Stimulated activated CD4-positive, alpha-beta T cell treated with anti-CD3 and anti-CD28 coated beads, Interleukin-2, amount 100 ng/mL, for 4 hours (primary cell): ENCODE measurements at places on chromosomes 3 and 15.

- no peak for DNase-seq
Measured at GRCh38 chr15:100350434-100351226, 8.9 kb upstream of the ADAMTS17 start.

GRCh38 chr3:45595364-45596195, 1.0 kb downstream of the LIMD1 start:
- no peak for DNase-seq

DNA sequence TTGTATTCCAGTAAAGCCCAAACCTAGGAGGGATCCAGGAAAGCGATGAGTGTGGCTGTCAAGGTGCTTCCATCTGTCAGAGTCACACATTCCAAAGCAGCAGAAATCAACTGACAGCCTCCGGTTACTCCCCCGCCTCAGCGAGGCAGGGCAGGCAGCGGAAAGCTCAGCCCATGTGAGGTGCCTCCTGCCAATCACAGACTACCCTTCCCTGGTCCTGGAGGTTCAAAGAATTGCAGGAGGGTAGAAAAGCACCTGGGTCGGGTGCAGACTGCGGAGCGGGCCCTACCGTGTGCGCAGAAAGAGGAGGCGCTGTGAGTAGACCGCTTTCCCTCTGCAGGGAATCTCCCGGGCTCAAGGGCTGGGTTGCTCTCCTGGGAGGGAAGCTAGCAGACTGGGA, at the start of gene UPK1B:
Gene UPK1B (plus strand): TSS at position 274 of the 400 bp plus-strand sequence. CDS start 13,144 bp downstream, outside the sequence.
- no peak for DNase-seq

- no peak for DNase-seq
Measured at GRCh38 chr3:192864941-192865340, 52.7 kb downstream of the MB21D2 start.

GRCh38 chr15:52252781-52253180, 42.8 kb downstream of the MYO5C start:
- DNase-seq: no peak

- no peak for DNase-seq
Measured at GRCh38 chr15:78916088-78916487, 28.8 kb downstream of the CTSH start.

DNA sequence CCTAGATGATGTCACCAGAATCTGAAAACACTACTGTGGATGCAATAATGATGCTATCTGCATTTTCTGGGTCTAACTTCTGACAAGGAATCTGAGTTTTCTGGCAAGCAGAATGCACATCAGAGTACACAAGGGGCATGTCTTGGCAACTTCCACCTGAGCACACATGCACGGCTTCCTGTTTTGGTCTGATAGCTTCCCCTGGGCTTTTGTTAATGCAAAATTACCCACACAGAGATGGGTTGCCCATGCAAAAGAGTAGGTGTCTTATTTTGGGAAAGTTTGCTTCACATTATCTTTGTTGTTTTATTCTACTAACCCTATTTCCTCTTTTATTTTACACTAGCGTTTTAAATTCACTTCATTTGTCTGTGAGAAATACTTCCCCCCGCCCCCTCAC, 74.2 kb upstream of the SATB1 start:
- no peak for DNase-seq

DNA sequence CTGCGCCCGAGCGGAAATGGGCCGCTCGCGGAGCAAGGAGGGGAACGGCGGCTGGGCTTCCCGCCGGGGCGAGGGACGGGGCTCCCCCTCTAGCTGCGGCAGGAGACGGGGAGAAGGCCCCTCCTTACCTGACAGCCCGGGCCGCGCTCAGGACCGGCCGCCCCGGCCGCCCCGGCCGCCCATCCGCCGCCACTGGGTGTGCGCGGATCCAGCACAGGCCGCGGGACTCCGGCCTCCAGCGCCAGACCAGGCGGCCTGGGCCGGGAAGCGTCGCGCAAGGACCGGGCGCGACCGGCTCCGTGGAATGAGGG, 296 bp downstream of the TPRA1 start:
- DNase-seq: no peak

GRCh38 chr3:187739094-187739560, 6.1 kb downstream of the BCL6 start:
- no peak for DNase-seq

- DNase-seq: no peak
Measured at GRCh38 chr3:133117342-133117741, 79.2 kb downstream of the TMEM108 start.

GRCh38 chr3:27728195-27729087, 6.3 kb upstream of the EOMES start:
- DNase-seq: no peak

- DNase-seq: no peak
Measured at GRCh38 chr3:5239602-5240001, 52.1 kb downstream of the EDEM1 start.

DNA sequence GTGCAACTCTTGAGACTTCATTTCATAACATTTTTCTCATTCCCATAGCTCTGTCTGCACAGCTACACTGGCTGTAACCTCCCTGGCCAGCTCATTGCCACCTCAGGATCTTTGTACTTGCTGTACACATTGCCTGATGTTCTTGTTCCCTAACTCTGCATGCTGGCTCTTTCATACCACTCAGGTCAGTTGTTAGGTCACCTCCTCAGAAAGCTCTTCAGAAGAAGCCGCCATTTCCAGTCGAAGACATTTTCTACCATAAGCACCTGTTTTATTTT, 176.2 kb downstream of the AKAP13 start:
- DNase-seq: no peak

GRCh38 chr3:58411036-58411435, 22.6 kb downstream of the PDHB start:
- no peak for DNase-seq

DNA sequence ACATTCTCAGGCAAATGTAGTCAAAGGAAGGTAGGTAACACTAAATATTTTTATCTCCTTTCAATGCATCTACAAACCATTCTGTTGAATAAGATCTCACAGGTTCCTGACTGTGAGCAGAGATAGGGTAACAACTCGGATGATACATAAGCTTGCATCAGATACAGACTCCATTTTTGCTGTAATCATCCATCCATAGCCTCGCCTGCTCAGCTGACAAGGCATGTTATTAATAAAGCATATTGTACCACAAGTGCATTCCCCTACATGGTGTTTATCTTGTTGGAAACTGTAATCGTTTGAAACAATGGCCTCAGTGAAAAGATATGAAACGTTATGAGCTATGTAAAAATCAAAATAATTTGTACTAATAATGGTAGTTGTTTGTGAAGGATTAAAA, 35.4 kb upstream of the TCF12 start:
- DNase-seq: no peak

DNA sequence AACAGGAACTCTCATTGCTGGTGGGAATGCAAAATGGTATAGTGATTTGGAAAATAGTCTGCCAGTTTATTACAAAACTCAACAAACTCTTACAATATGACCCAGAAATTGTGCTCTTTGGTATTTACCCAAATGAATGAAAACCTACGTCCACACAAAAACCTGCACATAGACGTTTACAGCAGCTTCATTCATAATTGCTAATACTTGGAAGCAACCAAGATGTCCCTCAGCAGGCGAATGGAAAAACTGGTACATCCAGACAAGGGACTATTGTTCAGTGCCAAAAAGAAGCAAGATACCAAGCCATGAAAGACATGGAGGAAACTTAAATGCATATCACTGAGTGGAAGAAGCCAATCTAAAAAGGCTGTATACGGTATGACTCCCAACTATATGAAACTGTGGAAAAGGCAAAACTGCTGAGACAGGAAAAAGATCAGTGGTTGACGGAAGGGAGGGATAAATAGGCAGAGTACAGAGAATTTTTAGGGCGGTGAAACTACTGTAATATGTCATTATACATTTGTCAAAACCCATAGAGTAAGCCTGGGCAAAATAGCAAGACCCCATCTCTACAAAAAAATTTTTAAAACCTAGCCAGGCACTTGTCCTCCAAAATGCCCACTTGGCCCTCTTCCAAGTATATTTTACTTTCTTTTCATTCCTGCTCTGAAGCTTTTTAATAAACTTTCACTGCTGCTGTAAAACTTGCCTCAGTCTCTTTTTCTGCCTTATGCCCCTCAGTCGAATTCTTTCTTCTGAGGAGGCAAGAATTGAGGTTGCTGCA, 4.9 kb upstream of the MKRN2OS start:
- DNase-seq: no peak

GRCh38 chr3:33490641-33491241, 50.5 kb upstream of the UBP1 start:
- no peak for DNase-seq

GRCh38 chr15:82113106-82113715, 67.4 kb upstream of the MEX3B start:
- DNase-seq: no peak

GRCh38 chr3:72582211-72582878, 265.9 kb downstream of the SHQ1 start:
- DNase-seq: no peak

DNA sequence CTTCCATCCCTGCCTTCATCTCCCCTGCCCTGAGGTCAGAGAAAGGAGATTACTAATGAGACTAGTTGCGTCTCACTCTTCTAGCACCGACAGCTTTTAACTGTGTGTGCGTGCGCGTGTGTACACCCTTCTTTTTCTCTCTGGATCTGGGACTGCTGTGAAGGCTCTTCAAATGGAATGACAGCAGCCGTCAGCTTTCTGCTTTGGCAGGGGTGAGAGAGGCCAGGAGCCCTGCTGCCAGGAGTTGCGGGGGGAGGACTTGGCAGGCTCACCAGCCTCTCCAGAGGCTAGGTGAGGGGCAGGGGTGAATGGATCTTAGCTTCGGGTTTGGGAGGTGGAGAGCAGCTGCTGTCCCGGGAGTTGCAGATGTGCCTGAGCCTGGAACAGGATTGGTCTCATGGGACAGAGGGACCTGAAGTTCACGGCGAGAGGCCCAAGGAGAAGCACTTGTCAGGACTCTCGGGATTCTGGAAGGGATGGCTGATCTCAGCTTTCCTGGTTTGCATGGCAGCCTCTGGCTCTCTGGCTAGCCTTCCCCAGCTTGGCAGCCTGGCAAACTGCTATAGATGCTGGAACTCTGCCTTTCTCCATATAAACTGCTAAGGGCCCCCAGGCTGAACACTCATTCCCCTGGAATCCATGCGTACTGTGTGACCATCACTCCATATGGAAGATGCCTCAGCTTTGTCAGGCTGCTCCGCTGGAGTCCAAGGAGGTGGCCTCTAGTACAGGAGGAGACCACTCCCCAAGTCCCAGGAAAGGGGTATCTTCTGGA, 16.6 kb downstream of the TEX264 start:
- DNase-seq: no peak

DNA sequence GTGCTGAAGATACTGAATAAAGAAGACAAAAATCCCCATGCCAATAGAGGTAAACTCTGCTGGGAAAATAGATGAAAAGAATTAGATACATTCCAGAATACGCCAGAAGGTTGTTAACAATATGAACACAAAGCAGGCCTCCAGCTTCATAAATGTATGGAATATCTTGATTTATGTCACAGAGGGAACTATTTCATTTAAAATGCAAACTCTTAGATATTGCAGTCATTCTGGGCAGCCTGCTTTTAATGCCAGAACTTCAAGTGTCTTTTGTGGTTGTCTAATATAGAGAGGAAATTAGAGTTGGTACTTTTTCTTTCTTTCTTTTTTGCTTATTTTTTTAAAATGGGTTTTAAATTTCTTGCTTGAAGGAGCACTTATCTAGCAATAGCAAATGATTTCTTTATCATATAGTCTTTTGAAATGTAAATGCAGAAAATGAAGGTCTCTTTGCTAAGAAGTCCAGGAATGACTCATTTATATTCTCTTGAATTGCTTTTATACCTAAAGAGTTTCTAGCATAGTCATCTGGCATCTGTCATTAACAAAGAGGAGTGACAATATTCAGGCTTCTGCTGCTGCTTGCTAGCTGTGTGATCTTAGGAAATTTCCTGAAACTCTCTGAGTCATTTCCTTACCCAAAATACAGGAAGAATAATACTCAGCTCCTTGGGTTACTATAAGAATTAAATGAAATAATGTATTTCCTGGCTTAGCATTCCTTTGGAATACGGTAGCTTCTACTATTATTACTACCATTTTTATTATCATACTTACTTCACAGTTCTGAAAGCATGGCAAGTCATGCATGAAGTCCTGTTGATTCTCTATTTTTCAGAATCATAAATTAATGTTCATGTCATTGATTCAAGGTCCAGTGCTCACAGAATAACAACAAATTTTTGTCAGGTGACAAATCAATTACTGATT, 527.6 kb downstream of the DIPK2A start:
- DNase-seq: no peak

DNA sequence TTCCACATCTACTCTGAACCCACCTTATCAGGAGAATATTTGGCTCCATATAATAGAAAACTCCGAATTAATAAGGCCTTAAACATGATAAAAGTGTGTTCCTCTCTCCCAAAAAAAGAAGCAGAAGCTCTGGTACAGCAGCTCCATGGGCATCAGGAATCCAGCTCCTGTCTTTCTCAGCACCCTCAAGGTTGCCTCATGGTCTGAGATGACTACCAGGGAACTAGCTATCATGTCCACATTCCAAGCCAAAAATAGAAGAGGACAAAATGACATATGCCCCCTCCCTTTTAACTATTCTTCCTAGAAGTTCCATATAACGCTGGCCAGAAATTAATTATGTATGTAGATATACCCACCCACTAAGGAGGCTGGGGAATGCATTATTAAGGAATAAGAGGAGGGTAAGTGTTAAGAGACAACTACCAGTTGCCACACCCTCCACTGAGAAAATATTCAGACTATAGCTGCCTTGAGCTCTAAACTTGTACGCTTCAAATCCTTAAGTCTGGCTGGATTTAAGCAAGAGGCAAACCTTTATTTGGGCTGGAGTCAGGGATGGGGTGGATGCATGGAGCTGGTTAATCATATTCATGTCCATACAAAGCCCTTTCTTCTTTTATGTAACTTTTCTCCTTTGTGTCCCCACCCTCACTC, 35.8 kb upstream of the CTDSPL start:
- no peak for DNase-seq

GRCh38 chr15:40241269-40242212, 2.7 kb downstream of the PAK6 start:
- DNase-seq: no peak

DNA sequence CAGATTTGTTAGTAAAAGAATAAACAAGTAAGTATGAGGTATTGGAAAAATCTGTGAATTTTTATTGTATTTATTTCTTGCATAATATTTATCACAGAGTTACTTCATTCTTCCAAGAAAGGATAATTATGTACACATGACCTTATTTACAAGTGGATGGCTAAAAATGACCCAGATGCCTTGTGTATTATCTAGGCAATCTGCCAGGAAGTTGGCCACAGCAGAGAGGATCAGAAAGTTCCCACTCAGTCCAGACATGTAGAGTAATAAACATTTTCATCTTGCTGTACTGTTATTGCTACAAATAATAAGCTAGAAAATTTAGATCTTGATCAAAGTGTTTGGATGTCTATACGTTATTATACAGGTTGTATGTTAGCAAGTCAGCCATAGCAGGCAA, 317.1 kb downstream of the EPHA6 start:
- no peak for DNase-seq
